Vagina (tissue), 2 donors: ENCODE measurements at places on chromosomes 5 and 9.

GRCh38 chr5:172870715-172871461, 36.8 kb downstream of the ERGIC1 start:
- DNase-seq: no peak

DNA sequence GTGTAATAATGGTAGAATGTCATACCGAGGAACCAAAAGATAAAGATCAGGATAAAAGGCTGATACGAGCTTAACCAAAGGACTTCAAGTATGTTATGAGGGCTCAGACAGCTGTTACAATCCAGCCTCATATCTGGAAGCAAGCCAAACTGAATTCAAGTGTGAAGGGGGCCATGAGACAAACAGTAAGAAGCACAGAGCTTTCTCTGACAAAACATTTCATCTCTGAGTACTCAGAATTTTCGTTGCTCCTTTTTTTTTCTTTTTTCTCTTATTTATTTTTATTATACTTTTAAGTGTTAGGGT, 52.9 kb upstream of the CD180 start:
- DNase-seq: no peak

- DNase-seq: no peak
Measured at GRCh38 chr5:106093134-106093533, 1577.6 kb downstream of the EFNA5 start.

GRCh38 chr9:87842878-87843585, 39.6 kb upstream of the SPATA31E1 start:
- DNase-seq: no peak

GRCh38 chr9:84317563-84317962, 23.0 kb downstream of the SLC28A3 start:
- no peak for DNase-seq

GRCh38 chr5:141951332-141951781, 6.6 kb downstream of the PCDH12 start:
- DNase-seq: no peak

DNA sequence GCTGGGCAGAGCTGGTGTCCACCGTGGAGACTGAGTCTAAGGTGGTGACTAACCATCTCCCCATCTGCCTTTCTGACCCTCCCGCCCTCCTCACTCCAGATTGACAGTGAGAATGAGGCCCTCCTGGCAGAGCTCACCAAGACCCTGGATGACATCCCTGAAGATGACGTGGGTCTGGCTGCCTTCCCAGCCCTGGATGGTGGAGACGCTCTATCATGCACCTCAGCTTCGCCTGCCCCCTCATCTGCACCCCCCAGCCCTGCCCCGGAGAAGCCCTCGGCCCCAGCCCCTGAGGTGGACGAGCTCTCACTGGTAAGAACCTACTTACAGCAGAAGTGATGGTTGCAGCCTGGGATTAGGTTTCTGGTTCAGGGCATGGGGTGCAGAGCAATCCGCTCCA, 96.5 kb downstream of the PPARGC1B start:
- no peak for DNase-seq

DNA sequence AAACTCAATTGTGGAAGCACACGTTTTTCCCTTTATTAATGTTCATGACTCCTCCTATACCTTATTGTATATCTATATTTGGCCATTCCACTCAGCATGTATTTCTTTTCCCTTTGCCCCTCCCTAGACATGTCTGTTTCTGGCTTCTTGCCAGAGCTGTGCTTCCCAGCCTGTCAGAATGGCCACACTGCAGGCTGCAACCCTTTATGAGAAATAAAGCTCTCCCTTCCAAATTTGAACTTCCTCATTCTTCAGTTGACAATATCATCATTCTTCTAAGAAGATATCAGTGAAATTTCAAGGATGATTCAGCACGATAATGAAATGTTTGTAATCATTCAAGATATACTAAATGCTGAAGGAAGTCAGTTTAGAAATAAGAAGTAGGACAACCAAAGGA, 107.6 kb upstream of the PRSS3 start:
- DNase-seq: no peak

- DNase-seq: no peak
Measured at GRCh38 chr5:68303754-68304420, 88.3 kb downstream of the PIK3R1 start.

DNA sequence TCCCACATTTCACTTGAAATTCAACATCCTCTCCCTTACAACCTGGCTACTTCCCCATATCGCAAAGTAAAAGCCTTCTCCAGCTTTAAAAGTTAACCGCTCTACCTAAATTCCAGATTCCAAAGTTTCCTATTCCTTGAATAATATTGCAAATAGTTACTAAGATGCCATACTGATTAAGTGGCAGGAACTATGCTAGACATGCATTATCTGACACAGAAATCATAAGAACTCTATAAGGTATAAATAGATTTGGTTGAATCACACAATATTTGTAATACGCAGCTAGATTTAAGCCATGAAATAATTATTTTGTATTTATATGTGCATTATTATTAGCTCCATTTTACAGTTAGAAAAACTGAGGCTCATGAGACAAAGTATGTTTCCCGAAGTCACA, 92.8 kb downstream of the NFIB start:
- DNase-seq: no peak

- DNase-seq: no peak
Measured at GRCh38 chr9:9893837-9894236, 719.0 kb downstream of the PTPRD start.

DNA sequence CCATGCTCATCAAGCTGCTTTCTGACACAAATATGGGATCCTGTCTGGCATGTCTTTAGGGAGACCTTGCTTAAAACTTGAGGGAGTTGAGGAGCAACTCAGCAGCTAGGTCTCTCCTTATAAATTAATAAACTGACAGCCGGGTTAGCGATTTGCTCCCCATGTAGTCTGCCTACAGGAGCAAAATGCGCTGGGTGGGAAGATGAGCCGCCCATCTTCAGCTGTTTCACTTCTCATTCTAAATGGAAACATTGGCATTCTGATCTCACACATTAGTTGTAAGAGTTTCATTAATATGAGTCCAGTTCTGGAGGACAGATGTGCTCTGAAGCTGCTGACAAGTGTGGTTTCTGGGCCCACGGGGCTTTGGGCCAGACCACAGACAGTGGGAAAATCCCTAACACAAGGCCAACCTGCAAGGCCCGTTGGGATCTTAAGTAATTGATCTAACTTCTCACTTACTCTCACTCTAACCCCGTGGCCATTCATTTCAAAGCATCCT, 197.0 kb downstream of the MCTP1 start:
- no peak for DNase-seq

DNA sequence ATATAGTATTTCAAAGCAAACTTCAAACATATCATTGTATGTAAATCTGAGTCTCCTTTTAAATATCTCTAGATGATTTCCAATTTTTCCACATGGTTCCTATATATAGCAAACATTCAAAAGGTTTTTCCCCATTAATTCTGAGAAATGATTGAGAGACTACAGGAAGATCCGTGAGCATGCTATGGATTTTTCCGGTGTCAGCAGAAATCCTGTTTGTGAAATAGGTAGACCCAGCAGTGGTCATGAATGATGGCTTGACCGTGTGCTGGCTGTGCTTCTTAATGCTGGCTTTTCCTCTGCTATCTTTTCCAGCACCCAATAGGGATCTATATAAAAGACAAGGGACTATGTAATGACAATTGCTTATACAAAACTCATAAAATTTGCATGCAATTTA, 485.3 kb downstream of the PSAT1 start:
- DNase-seq: no peak

DNA sequence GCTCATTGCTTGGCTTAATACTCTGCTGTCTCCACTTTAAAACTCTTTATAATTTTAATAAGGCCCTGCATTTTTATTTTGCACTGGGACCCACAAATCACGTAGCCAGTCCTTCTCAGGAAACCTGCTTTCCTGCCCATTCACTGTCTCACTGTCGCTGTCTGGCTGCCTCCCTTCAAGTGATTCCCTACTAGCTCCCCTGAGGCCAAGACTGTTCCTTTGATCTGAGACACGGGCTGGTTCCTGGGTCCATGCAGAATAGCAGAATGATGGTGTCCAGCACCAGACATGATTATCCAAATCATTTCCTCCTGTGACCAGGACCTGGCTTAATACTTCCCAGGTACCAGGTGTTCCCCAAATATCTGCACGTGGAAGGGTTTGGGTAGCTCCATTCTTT, 597.1 kb upstream of the KLF4 start:
- DNase-seq: peak; percentile 49

- DNase-seq: no peak
Measured at GRCh38 chr9:96113032-96113431, 188.9 kb downstream of the HSD17B3 start.

- DNase-seq: no peak
Measured at GRCh38 chr9:5265939-5266338, 34.7 kb downstream of the INSL4 start.

GRCh38 chr9:130940693-130941576, 1.9 kb upstream of the FIBCD1 start:
- no peak for DNase-seq

DNA sequence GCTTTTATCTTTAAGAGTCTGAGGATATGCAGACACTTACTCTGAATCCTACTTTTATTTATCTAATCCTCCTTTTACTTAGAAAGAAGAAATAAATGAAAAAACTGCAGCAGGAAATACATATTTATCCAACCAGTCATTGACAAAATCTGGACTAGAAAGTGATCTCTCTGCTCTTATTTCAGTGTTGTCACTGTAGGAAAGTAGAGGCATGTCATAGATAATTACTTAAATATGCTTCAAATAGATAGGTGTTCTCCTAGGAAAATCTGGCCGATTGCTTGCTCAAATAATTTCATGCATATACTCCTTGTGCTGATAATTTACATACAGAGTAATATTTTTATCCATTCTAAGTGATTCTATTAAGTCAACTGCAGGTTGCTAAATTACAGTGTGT, 2001.9 kb upstream of the C9orf72 start:
- no peak for DNase-seq

GRCh38 chr5:66144834-66145390, 812 bp downstream of the SREK1 start:
- peak; percentile 89 for DNase-seq

GRCh38 chr9:112719696-112720095, 1.8 kb upstream of the INIP start:
- no peak for DNase-seq

DNA sequence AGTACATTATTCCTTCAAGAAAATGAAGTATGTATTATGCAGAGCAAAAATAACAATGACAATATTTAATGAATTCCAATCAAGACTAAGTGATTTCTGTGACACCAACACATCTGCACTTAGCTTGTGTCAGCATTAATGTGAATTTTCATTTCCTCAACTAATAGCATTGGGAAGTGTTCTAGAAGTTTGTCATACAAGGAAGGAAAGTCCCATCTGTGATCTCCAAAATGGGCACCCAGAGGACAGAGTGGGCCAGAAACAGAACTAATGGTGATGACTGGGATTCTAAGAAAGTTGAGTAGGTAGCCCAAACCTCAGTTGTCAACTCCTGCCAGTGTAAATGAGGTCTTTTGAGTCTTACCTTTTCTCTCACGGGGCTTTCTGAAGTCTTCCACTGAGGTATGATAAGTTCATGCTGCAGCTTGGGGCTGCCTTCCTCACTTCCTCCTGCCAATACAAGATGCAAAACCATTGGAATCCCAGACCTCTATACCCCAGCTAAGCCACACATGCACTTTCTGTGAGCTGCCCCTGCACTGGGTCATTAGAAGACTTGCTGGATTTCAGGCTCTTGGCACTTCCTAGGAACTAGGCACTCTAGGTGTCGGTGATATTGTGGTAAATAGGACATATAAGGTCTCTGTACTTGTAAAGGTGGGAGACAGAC, 4.9 kb downstream of the ADAM19 start:
- no peak for DNase-seq

DNA sequence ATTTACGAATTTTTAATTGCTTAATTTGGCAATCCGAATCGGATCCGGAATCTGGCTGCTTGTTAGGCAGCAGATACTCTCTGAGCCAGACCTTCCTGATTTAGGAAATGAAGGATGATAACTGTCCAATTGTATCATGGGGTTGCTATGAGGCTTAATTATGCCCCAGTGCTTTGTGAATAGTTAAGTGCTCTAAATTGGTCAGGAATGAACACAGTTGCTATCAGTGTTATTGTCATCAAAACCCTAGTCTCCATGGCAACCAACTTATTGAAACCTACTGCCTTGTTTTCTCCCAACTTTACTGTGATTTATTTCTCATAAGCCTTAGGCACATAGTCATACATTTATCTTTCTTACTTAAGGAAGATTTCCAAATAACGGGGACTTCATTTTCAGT, 47.9 kb downstream of the MAMDC2 start:
- DNase-seq: no peak

GRCh38 chr9:115494393-115494792, 376.4 kb upstream of the TNC start:
- no peak for DNase-seq

DNA sequence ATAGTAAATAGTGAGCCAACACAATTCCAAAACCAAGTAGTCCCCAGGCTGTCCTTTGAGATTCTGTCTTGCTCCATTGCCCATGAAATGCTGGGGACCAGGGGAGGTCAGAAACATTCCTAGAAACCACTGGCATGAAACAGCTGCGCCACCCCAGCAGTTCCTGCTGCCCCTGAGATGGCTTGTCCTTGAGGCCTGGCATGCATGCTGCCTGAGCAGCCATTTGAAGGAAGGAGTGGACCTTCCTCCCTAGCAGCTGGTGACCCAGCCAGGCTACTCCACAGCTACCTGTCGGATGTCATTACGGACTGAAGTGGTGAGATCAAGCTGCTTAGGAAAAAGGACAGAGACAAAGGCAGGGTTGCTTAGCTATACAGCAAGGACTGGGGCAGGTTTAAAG, 260.6 kb downstream of the DENND1A start:
- DNase-seq: no peak

DNA sequence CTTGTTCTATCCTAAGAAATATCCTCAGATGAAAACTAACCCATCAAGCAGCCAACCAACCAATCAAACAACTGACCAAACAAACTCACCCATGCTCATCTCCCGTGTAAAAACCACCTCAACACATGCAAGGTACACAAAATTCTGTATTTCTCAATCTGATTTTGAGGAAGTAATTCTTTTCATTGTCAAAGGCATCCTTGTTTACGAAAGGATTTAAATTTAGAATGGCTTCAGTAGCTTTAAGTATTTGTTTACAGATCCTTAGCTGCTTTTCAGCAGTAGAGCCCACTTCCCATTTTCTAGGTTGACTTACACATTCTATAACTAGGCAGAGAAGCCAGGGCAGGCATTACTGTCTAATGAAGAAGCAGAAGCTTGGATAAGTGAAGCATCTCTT, 78.6 kb downstream of the NTRK2 start:
- DNase-seq: no peak
